Activated CD8-positive, alpha-beta memory T cell treated with anti-CD3 and anti-CD28 coated beads, Interleukin-2, amount 50 U/mL, for 48 hours (primary cell): ENCODE measurements at places on chromosomes 11 and 22.

DNA sequence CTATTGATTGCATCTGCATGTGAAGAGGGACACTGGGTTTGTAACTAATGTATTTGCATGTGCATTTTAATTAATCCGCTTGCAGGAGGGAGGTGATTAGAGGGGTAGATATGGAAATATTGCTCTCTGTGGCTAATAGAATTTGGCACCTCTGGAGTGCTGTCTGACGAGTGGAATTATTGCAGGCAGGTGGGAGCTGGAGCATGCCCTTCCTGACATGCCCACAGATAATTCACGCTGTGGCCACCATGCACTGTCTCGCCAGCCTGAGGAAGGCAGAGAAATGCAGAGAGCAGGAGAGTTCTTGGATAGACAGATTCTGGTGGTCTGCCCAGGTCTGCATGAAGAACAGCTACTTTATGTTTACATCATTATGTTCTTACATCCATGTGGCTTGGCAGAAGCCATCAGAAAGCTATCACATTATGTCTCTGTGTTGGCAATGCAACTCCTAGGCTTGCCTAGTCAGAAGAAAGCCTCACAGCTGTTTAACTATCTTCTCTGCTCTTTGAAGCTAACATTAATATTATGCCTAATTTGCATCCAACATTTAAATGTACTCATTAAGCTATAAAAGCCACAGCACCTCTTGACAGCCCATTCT, 89.4 kb upstream of the DRD2 start:
- DNase-seq = no peak

- no peak for DNase-seq
Observed at GRCh38 chr22:44586999-44587736, 89.1 kb upstream of the RTL6 start.

DNA sequence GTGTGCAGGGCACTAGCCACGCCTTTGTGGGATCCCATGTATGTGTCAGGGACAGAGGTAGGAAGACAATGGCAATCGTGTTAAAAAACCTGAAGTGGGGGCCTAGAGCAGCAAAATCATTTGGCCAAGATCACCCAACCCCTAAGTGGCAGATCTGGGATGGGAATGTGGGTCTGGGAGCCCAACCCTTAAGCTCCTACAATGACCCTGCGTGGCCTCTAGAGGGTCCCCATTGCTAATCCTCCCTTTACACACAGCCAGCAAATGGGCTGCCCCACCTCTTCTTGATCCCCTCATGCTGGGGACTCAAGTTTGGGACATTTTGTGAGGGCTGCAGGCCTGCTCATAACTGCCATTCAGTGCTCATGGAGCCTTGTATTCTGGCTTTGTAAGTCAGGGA, 73.2 kb upstream of the SUSD2 start:
- DNase-seq = no peak

DNA sequence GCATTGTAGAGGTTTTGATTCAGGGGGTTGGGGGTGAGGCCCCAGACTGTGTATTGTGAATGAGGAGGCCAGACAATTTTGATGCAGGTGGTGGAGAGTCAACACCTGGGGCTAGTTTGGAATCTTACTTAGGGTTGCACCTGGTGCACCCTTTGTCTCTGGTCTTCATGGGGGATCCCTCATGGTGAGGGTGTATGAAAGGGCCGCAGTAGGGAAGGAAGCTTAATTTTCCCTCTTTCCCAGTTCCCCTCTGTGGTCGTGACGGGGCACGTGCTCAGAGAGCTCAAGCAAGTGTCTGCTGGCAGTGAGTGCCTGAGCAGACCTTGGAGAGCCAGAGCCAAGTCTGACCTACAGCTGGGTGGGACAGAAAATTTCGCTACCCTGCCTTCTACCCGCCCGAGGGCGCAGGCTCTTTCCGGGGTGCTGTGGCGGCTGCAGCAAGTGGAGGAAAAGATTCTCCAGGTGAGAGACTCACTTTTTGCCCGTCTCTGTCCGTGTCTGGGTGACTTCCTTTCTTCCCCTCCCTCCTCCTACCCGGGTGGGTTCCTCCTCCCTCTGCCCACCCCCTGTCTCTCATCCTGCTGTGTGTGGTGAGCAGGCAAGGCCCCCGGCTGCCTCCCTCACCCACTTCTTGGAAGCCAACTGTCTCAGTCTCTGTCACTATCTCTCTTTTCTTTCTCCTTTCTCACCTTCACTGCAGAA, 131.7 kb downstream of the MICAL2 start:
- DNase-seq = no peak

- DNase-seq = no peak
Observed at GRCh38 chr22:24066260-24066659, 55.2 kb downstream of the CABIN1 start.

DNA sequence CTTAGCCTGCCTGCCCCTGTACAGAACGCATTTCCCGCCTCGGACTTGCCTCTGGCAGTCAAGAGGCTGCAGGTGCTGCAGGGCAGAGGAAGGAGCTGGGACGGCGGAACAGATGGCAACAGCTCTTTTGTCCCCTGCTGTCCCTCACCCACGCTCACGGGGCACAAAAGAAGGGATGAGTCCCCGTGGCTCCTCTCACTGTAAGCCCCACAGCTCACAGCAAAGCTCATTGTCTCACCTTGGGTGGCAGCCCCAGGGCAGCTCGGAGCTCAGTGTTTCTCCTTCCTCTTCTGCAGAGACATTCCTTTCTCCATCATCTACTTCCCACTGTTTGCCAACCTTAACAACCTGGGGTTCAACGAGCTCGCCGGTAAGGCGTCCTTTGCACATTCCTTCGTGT, 24.3 kb downstream of the SLC25A18 start:
- DNase-seq = no peak

- DNase-seq = no peak
Observed at GRCh38 chr11:19953909-19954308, 206.4 kb downstream of the DBX1 start.

DNA sequence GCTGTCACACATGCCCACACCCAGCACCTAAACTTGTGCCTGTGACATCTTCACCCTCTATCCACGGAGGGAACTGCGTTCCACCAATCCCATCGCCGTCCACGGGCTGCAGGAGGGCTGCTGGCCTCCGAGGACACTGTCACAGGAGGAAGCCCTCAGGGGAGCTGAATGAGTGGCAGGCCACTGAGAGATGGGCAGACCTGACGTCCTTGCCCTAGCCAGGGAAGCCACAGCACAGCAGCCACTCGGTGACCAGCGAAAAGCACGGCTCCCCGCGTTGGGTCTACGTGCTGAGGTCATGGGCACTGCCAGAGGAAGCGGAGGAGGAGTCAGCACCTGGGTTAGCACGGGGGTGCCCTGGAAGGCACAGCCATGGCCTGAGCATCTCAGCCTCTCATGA, 50.5 kb downstream of the IGSF9B start:
- no peak for DNase-seq

GRCh38 chr11:110513259-110513801, 83.6 kb downstream of the FDX1 start:
- no peak for DNase-seq

DNA sequence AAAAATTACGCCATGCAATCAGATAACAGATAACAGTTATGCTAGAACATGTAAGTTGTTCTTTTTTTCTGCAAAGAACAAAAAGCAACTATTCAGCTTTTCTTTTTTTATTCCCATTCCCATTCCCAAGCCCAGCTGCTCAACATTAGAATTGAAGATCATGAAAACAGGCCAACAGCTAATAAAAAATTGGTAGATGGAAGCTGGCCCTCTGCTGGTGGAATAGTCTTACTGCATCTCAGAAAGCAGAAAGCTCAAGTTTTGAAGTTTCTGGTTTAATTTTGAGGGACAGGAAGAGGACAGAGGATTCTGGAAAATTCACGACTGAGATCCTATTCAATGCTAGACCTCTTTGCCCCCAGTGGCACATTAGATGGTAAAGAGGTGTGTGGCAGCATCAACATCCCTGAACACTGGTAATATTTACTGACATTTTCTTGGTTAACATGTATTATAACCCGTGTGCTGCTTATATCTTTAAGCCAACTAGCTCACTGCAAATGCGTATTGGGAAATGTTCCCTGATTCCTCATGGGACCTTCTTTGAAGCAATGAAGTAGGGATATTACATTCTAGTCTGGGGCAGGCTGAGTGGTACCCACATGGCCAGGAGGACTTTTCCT, 591.2 kb downstream of the OPCML start:
- DNase-seq = no peak

GRCh38 chr22:25494774-25495173, 69.7 kb upstream of the GRK3 start:
- DNase-seq = no peak

GRCh38 chr11:128786507-128786906, 80.6 kb downstream of the KCNJ1 start:
- DNase-seq = no peak

DNA sequence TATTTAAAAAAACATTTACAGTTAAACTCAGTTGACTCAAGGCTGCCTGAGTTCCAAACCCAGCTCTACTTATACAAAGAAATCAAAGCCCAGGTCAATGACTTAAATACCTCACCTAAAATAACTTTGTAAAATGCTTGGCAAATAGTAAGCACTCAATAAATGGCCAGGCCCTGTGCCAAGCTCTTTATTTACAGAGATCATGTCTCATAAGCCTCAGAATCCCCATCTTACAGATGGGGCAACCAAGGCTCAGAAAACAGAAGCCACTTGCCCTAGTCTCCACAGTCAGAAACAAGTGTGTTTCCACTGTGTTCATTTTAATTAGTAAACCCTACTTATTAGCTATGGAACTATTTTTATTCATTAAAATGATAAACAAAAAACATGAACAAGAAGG, 30.5 kb upstream of the TTC28 start:
- DNase-seq = no peak

DNA sequence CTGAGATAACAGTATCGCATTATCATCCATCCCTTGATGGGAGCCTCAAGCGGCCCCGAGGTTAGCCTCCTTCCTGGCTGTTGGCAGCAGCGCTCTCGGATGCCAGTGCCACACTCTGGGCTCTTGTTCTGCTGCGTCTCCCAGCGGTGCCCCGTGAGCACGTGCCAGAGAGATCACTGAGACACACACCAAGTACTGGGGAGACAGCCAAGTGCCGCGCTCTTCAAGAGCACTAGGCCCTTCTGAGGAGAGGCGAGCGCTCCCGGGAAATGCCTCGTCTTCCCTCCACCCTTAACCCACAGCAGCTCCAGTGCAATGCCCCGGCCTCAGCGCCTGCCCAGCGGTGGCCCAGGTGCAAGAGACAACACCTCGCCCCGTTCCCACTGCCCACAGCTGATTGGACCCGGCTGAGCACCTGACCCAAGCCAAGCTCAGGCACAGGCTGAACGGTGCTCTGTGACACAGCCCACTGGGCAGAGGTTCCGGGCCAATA, 248.3 kb upstream of the NARS2 start:
- DNase-seq = no peak
